Ascending aorta (tissue), 2 donors: ENCODE measurements at places on chromosomes 1 and 21.

- no peaks in the 10 kb centered on the region for H3K36me3 ChIP-seq
- H3K27ac ChIP-seq: no peak overlapping the region
- H3K27me3 ChIP-seq: no peaks in the 10 kb centered on the region
- H3K4me1 ChIP-seq: no peaks in the 10 kb centered on the region
- DNase-seq: no peak
Observed at GRCh38 chr1:25106352-25106751, 126.0 kb downstream of the SYF2 start.

- peaks cover 18% of the 10 kb centered on the region for H3K4me1 ChIP-seq
- no peaks in the 10 kb centered on the region for H3K36me3 ChIP-seq
- H3K27ac ChIP-seq: peak overlapping the region; percentile 42
- DNase-seq: no peak
Observed at GRCh38 chr1:2283991-2284895, 56.1 kb downstream of the SKI start.

DNA sequence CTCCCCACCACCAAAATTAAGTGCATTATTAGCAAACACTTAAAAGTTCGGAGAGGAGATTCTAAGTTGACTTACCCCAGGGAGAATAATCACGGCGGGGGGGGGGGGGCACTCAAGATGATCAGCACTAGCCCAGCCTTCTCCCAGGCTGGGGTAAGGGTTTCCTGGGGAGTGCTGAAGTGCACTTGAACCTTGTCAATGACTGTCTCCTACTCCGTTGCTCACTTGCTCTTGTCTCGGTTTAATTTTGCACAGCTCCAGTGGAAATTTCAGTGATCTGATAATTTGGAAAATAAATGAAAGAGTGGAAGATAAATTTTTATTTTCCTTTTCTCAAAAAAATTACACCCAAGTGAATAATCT is 59.2 kb downstream of the PBX1 start:
- H3K36me3 ChIP-seq: no peaks in the 10 kb centered on the region
- no peak for DNase-seq
- peaks cover 33% of the 10 kb centered on the region for H3K4me1 ChIP-seq
- no peak overlapping the region for H3K4me3 ChIP-seq
- H3K27ac ChIP-seq: no peak overlapping the region

DNA sequence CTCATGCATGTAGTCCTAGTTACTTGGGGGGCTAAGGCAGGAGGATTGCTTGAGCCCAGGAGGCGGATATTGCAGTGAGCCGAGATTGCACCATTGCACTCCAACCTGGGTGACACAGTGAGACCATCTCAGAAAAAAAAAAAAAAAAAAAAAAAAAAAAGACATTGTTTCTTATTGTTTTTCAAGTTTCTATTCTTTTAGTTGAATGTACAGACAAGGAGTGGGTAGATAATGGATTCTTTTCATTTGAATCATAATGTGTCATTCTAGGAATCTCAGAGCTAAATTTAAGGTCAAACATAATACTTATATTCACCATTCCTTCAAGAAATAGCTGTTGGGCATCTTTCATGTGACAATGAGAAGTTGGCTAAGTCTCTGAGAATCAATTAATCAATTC is 157.0 kb upstream of the C21orf91 start:
- H3K27ac ChIP-seq: no peak overlapping the region
- H3K4me3 ChIP-seq: no peak overlapping the region
- no peaks in the 10 kb centered on the region for H3K4me1 ChIP-seq
- H3K27me3 ChIP-seq: no peaks in the 10 kb centered on the region
- DNase-seq: no peak

DNA sequence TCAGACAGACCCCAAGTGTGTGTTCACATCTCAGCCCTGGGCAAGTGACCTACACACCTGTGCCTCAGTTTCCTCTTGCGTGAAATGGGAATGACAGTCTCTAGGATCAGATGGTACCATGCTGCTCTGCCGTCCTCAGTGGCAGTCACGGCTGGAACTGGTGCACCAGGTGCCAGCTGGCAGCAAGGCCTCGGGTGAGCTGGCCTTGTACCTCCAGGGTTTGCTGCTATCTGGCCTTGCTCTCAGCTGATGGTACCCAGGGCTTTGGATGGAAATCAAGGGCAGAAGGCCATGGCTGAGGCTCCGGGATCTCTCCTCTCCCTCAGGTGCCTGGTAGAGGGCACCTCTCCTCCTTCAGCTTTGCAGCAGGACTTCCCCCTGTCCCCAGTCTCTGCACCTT is 21.3 kb downstream of the TMEM201 start:
- H3K36me3 ChIP-seq: peaks cover 46% of the 10 kb centered on the region

DNA sequence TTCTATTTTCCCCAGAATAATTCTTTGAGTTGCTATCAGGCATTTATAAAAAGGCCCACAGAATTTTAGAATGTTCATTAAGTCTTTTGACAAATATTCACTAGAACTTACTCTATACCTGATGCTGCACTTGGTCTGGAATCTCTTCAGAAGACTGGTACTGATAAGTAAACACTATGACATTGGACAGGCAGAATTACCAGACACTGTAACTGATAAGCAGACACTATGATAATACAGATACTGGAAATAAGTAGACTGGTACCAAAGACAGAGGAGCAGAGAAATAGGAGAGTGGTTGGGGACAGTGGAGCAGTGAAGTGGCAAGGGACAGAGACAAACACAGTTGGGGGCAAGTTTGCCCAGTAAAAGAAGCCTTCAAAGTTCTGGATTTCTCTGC is 8.2 kb downstream of the DPT start:
- no peaks in the 10 kb centered on the region for H3K4me1 ChIP-seq
- no peak for DNase-seq
- H3K27ac ChIP-seq: no peak overlapping the region

- no peaks in the 10 kb centered on the region for H3K36me3 ChIP-seq
- H3K4me1 ChIP-seq: peaks cover 6% of the 10 kb centered on the region
Observed at GRCh38 chr1:25799935-25800702, at the start of gene SELENON. Gene SELENON, plus strand, starts transcription at chr1:25800193. Its CDS starts 38 bp downstream, at chr1:25800231.

- H3K4me3 ChIP-seq: no peak overlapping the region
- no peaks in the 10 kb centered on the region for H3K36me3 ChIP-seq
- DNase-seq: no peak
- H3K27ac ChIP-seq: no peak overlapping the region
- no peaks in the 10 kb centered on the region for H3K4me1 ChIP-seq
- H3K27me3 ChIP-seq: no peaks in the 10 kb centered on the region
Observed at GRCh38 chr1:241610056-241610815, 29.9 kb downstream of the CHML start.

DNA sequence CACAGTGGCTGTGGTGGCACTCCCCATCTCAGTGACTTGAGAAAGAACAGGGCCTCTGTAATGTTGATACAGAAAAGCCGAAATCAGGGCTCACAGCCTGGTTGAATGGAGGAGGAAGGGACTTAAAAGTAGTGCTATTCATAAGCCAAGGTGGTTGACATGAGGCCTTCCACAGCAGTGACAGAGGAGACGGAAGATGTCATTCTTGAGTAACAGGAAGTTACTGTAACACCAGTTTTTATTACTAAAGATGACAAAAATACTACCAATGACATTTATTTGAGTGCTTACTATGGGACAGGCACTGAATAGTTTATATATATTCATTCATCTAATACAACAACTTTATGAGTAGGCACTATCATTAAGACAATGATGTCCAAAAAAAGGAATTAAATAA is 52.8 kb upstream of the GNG12 start:
- H3K27me3 ChIP-seq: no peaks in the 10 kb centered on the region
- no peaks in the 10 kb centered on the region for H3K36me3 ChIP-seq
- no peak overlapping the region for H3K27ac ChIP-seq
- no peaks in the 10 kb centered on the region for H3K4me1 ChIP-seq
- no peak for DNase-seq
